ENCODE measurements at places on chromosomes 2 and 18.

- no peak for DNase-seq
These were observed 213.7 kb upstream of the RAB6C start for GRCh38 chr2:129765678-129766351.

DNA sequence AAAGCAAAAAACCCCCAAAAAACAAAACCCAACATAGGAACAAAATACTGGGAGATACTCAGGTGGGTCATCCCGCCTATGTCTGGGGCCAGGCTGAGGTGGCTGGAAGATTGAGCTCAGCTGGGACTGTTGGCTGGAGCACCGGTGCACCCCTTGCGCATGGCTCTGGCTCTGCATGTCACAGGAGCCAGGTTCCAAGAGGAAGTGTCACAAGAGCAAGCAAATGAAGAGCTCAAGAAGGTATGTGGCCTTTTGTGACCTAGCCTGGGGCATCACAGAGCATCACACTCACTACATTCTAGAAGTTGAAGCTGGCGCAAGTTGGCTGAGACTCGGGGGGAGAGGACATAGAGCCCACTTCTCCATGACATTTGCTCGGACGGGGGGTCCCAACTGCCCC is 40.6 kb downstream of the PDCL3 start:
- no peak for DNase-seq

DNA sequence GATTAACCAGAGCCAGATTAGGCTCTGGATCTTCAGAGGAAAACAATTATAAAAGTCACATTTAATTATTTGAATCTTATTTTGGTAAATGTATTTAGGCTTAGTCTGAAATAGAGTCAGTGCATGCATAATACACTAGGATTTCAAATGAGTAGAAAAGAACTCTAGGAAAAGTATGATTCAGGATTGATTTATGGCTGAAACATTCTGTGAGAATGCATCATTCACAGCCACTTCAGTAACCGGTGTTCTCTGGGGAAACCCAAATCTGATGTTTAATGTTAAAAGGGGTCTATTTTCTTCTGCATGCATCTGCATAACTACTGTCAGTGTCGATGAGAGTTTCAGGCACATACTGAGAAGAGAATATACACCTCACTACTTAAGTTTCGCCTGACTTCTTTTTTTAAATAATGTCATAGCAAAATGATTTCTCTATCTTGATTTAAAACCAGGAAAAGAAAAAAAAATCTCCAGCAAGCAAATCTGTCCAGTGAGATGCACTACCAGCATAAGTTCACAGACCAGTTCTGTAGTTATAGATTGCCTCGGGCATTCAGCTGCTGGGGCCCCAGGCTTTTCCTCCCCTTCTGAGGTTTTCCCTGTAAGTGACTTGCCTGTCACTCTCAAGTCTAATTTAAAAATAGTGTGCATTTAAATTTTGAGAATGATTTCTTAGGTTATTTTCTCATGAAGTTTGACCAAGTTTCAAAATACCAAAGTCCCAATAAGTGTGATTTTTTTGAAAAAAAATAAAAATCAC is 501.5 kb downstream of the NR4A2 start:
- no peak for DNase-seq

- peak; percentile 20 for DNase-seq
These were observed 31.7 kb downstream of the INPP4A start for GRCh38 chr2:98476192-98476868.

DNA sequence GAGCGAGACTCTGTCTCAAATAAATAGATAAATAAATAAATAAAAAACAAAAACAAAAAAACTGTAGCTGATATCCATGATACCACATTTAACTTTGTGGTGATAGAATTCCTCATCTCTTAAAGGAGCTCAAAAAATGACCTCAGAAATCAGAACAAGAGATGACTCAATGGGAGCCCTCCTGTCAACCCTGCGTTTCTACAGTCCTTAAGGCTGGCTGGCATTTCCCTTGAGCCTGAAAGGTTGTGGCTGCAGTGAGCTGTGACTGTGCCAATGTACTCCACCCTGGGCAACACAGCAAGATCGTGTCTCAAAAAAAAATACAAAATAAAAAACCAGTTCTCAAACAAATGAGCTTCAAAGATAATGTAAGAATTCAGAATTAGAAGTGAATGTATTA is 40.4 kb downstream of the CHST9 start:
- no peak for DNase-seq

GRCh38 chr2:222305516-222306392 is 7.0 kb upstream of the PAX3 start:
- no peak for DNase-seq

DNA sequence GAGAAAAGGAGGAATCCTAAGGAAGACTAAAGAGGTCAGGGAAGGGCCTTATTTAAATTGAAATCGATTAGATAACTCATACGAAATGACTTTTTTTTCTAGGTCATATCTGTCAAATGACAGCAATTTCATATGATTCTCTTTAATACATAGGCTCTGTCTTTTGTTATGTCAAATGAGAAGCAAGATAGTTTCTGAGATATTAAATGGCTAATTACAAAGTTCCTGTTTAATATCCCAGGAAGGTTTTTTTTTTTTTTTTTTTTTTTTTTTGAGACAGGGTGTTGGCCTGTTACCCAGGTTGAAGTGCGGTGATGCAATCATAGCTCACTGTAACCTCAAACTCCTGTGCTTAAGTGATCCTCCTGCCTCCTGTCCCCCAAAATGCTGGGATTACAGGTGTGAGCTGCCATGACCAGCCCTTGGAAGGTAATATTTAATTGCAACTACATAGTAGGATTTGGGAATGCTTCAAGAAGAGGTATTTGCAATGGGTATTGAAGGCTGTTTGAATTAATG is 48.0 kb upstream of the RMND5A start:
- DNase-seq, result no peak

DNA sequence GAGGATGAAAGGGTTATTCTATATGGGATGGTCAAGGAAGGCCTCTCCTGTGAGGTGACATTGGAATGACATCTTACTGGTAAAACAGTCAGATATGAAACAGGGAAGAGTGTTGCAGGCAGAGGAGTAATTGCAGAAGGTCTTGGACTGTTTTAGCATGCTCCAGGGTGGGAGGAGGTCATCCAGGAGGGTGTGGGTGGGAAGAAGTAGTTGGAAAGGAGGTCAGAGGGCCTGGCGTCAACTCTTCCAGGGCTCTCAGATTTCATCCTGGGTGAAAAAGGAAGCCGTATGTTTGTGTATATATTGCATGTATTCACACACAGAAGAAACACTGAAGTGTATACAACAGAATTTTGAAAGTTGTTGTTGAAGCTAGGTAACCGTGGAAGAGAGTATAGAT is 48.2 kb downstream of the ATP9B start:
- DNase-seq, result no peak

- peak; percentile 79 for DNase-seq
These were observed 162.0 kb upstream of the SETBP1 start for GRCh38 chr18:44518666-44519065.

- DNase-seq, result no peak
These were observed 2.0 kb downstream of the SFTPB start for GRCh38 chr2:85666016-85666415.

GRCh38 chr2:56615760-56616159 is 432.0 kb downstream of the CCDC85A start:
- DNase-seq, result no peak

GRCh38 chr18:24019641-24020331 is 5.2 kb downstream of the TTC39C start:
- peak; percentile 50 for DNase-seq

DNA sequence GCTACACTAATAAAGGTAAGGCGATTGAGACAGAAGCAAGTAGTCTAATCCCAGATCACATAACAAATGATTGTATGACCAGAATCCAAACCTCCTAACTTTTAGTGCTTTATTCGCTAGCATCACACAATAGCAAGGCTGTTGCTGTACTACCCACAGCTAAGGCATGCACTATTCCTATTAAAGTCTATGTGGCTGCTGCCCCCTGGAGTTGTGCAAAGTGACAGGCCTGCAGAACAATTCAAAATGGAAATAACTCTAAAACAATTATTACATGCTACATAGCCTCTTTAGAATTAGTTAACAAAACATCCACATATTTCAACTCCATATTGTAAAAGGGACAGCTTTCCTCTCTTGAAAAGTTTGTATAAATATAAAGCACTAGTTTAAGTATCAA is 6.0 kb downstream of the ERBB4 start:
- DNase-seq, result no peak

- no peak for DNase-seq
These were observed 110.0 kb downstream of the OSBPL6 start for GRCh38 chr2:178304333-178304732.

DNA sequence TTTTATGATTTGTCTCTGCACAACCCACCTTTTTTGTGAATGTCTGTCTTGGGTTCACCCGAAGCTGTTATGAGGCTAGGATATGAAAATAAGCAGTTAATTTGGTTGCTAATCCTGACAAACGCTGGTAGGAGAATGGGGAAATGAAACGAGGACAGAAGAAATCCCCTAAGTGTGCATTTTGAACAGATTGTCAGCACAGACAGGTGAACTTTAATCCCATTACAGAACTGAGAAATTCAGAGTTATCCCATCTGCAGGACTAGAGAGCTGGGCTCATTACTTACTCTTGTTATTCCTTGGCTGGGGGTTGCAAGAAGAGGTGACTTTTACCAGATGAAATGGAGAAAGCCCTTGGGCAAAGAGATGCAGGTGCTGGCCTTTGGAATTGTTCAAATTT is 123.3 kb upstream of the NYAP2 start:
- DNase-seq, result no peak

GRCh38 chr2:223477318-223477717 is 124.8 kb downstream of the SCG2 start:
- no peak for DNase-seq

- peak; percentile 85 for DNase-seq
These were observed 75.8 kb downstream of the CLHC1 start for GRCh38 chr2:55156326-55156725.

DNA sequence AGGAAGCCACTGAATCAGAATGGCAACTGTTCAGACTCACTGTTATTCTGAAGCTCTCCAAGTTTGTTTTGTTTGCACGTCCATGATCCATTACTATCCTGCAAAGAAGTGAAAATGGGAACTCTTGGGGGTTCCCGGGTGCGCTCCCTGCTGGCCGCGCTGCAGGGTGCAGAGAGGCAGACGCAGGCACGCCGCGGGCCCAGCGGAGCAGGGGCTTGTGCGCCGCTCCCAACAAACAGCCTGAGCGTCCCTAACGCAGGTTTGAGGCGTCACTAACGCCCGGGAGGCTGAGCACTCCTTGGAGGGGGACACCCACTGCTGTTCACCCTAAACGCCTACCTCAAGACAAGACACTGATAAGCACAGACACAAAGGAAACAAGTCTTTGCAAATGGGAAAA is 14.3 kb upstream of the PIEZO2 start:
- no peak for DNase-seq

All from fibroblast of upper back skin (primary cell).